ENCODE measurements at places on chromosomes 16 and 17.

GRCh38 chr16:1158456-1159324, 5.8 kb downstream of the CACNA1H start:
- no peak for DNase-seq

- DNase-seq, result no peak
These were observed 67.6 kb upstream of the ANKFN1 start for GRCh38 chr17:56085576-56086267.

DNA sequence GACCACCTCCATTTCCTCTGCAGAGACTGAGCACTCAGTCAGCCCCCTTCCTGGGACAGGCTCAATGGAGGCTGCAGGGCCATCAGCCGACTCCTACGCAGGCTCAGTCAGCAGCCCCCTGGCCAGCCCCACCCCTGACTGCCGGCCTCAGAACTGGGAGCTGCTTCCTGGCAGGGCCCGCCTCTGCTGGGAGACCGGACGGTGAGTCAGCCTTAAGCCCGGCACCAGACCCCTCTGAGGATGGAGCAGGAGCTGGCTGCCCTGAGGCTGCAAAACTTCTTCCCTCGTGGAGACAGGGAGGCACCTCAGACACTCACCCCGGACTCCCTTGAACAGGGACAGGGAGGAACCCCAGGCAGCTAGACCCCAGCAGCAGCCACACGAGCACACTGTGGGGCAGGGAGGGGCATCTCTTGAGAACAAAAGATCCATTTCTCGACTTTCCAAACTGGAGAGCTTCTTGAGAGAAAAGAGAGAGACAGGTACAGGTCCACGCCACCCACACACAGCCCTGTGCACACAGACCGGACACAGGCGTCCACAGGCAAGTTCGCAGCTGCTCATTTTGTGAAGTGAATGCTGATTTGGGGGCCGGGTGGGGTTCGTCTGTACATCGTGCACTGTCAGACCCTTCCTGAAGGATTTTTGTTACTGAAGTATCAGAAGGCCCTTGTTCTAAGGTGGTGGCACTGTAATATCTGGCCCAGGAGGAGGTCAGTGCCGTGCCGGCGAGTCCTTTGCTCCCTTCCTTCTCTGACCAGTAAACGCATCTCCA, 1.3 kb upstream of the TUBB3 start:
- no peak for DNase-seq

GRCh38 chr16:7372095-7372494, 39.5 kb downstream of the RBFOX1 start:
- DNase-seq, result no peak

GRCh38 chr17:77467521-77467920, 326.8 kb downstream of the SEC14L1 start:
- DNase-seq, result no peak

GRCh38 chr17:19445105-19445504, 34.1 kb downstream of the RNF112 start:
- DNase-seq, result no peak

DNA sequence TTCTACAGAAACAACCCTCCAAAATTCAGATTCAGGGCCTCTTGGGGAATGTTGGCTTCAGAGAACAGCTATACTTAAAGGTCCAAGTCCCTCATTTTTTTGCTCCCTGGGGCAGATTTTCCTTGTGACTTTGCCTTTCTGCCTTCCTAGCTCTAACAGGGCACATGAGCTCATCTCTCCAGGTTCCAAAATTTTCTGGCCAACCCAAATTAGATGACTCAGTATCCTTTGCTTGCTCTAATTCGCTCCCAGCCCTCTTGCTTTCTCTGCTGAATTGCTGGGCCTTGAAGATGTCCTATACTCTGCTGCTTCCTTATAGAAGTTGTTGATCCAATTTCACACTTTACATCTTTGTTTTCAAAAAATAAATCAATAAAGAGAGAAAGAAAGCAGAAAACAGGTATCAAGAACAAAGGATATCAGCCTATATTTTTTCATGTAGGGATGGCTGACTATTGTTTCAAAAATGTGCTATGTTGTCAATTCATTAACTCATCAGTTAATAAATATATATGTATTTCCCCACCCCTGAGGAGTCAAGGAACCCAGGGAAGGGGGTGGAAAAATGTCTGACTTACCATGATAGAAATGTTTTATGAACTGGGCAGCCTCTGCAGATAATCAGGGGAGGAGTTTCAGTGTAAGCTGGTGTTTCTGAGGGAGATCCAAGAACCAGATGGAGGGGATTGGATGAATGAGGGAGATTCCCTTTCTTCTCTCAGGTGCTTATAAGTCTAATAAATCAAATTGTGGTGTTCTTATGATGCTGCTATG, 1.0 kb upstream of the KRTAP4-2 start:
- DNase-seq, result no peak

DNA sequence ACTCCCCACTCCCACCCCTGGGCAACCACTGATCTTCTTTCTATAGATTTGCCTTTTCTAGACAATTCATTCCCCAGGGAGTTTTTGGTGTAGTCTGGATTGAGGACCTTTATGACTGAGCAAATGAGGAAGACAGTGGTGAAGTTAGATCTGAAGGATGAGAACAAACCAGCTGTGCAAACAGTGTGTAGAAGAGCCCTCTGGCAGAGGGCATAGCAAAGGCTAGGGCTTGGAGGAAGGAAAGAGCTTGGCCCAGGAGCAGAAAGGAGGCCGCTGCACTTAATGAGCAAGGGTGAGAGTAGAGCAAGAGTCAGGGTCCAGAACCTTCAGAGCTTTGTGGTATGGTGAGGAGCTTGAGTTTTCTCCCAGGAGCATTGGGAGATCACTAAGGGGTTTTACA, 352.7 kb downstream of the CA10 start:
- no peak for DNase-seq

DNA sequence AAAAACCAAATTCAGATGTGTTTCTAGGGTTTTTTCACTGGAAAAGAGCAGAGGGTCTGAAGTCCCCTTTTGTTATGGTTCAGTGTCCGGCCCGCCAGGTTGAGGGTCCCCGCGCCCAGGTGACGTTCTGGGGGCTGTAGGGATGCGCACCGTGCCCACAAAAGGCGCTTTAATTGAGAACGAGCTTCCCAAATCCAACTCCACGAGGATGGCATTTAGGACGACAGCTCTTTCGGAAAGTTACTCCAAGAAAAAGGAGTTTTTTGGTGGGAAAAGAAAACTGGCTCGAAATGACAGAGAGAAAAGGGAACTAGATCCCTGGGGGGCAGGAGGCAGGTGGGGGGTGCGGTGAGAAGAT, 15.9 kb upstream of the ZFHX3 start:
- no peak for DNase-seq

- no peak for DNase-seq
These were observed 5.2 kb upstream of the DLX4 start for GRCh38 chr17:49963626-49964302.

GRCh38 chr16:85595812-85596502, 17.2 kb upstream of the GSE1 start:
- DNase-seq, result no peak

DNA sequence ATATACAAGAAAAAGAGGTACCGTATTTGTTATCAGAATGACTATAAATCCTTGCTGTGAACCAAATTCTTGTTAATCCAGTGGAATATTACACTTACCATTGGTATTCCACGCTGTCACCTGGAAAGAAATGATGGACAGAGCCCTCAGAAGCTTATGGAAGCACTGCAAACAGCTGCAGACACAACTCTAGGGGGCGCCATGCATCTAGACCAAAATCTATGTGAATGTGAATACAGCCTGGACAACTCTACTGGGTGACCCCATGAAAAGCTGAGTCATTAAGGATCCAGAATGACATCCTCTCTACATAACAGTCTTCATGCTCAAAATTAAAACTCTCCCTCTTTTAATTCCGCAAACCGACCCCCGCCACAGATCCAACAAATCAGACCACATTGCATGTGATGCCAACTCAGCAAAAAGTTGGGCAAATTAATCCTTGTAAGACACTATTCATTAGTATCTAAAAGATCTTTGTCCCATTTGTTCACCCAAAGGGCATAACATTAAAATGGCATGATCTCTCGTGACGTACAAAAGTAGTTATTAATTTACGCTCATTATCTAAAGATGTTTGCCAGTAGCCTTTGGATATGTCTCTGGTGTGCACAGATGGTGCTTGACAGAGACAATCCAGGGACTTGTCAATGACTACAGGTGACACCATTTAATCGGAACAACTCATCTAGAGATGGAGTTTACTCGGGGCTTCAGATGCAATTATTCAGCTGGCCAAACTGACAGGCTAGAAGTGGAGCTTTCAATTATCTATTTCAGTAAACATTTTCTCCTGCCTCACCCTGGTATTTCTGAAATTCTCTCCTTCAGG, 552.7 kb upstream of the PSMD7 start:
- DNase-seq, result no peak
